ENCODE measurements at places on chromosomes 1 and 21.

DNA sequence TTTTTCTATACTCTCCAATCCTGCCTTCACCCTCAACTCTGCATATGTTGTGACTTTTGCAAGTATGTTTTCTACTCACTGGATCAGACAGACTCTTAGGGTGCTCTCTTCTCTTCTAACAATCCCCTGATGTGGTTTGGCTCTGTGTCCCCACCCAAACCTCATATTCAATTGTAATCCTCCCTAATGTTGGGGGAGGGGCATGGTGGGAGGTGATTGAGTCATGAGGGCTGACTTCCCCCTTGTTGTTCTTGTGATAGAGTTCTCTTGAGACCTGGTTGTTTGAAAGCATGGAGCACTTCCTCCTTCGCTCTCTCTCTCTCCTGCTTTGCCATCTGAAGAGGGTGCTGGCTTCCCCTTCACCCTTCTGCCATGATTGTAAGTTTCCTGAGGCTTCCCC, 148.9 kb upstream of the IGSF21 start:
- DNase-seq = no peak

DNA sequence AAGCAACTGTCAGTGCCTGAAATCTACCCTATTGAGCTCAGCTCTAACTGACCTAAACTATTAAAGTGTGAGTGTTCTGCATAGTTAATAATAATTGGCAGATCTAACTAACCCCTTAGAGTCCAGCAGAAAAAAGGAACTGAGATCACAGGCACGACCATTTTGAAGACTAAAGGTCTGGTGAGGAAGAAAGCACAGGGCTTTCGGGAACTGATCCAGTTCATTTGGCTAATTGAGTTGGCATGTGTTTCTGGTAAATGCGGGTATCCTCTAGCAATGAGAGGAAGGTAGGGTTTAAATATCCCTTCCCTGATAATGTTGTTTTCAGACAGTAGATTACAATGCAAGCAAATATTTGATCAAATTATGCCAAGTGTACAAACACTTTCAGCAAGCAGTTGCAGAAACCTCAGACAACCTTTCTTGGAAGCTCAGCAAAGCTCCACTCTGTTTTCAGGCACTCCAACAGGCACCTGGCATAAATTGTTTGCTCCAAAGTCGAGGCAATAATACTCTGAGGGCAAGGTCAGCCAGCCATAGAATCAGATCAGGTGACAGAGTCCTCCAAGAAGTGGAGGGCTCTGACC, 100.8 kb downstream of the KCNK1 start:
- no peak for DNase-seq

DNA sequence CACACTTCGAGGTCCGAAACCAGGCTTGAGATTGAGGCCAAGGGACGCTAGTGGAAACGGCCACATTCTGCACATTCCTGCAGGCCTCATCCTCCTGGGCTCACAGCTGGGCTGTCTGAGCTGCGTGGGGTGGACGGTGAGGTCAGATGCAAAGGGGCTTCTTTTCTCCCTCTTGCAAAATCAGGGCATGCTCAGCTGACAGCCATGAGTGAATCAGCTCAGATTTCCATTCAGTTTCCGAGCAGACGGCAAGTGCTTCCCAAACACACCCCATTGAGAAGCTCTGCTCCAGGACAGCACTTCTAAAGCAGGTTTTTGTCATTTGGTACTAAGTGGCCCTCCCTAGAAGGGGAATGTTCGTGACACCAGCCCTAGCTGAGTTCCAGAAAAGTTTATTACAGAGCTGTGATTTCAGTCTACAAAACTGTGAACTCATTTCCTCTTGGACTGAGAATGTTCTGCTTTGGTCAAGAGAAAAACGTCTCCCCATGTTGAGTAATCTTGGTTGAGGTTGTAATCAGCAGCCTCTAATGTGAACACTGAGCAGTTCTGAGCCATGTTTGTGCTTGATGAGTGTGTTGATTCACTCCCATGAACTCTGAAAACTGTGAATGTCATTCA, 10.0 kb downstream of the PDPN start:
- DNase-seq = peak; percentile 45

GRCh38 chr1:9842781-9843575, 19.2 kb upstream of the CLSTN1 start:
- no peak for DNase-seq

GRCh38 chr1:226985839-226986463, 45.9 kb downstream of the COQ8A start:
- DNase-seq = no peak

- DNase-seq = no peak
Measured at GRCh38 chr1:217393896-217394295, 237.0 kb downstream of the GPATCH2 start.

DNA sequence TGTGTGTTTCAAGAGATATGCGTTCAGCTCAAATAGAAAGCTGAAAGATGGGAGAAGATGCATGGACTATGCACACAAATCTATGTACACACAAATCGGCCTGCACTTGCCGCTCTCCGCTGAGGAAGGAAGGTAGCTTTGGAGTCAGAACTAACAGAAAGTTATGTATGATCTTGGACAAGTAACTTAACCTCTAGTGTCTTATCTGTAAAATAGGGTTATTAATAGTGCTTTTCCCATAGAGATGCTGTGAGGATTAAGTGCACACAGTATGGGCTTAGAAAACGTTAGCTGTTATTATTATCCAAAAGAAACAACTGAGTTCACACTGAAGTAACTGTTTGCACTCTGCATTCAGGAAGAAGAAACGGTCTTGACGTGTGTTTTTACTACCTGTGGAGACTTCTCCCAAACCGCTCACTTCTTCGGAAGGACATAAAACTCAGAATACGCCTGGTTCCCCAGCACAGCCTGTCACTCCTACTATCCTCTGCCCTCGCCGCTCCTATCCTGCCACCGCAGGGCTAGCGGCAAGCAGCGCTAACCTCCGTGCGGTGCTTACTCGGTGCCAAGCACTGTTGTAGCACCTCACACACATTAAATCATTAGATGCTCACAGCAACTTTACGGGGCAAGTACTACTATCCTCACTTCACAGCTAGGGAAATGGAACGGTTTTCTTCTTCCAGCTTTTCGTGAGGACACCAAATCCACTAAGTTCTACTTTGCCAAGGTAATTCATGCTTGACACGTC, 1.3 kb downstream of the TGFBR3 start:
- no peak for DNase-seq

DNA sequence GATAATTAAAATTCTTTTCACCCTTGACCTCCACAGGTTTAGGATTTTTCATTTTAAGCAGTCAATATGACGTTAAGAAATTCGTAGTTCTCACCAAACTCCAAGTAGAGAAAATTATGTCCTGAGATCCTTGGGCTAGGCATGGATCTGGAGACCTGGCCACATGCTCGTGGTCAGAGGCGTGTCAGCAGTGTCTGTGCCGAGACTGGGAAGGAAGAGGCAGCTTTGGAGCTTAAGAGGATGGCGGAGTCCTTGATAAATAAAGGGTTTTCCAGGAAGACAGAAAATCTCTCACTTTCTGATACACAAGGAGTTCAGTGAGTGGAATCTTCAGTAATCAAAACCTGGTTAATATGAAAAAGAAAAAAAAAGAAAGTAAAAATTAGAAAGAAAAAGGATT, 17.0 kb downstream of the RHOU start:
- no peak for DNase-seq

DNA sequence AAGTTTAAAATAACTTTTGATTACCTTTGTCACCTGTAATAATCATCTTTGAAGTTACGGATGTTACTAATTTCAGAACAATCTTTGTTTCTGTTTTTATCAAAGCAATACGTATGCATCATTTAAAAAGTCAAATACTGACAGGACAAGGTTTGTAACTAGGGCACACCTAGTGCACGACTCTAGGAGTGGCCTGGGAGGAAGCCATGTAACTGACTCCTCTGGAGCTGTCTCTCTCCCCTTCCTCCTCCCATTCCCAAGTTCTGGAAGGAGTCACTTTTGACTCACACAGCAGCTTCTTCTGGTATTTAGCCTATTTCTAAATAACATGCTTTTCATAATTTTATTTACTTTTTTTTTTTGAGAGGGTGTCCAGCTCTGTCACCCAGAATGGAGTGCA, 11.8 kb upstream of the RAP1GAP start:
- DNase-seq = no peak

DNA sequence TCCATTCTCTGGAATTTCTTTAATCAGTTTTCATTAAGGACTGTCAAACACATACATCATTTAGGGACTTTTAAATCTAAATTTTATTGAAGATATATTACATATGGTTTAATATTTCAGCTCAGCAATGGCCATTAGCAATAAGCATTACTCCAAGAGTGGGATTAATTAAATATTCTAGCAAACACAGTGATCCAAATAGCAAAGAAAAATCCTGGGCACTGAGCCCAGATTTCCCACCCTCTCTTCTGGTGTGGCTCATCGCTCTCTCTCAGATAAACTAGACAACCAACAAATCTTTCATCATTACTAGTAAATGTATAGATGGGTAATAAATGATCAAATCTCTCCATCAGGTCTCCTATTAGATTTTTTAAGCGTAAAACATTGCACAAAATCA, 53.5 kb upstream of the FOXD3 start:
- no peak for DNase-seq

GRCh38 chr1:98992844-98993243, 11.8 kb downstream of the PLPPR5 start:
- DNase-seq = no peak

DNA sequence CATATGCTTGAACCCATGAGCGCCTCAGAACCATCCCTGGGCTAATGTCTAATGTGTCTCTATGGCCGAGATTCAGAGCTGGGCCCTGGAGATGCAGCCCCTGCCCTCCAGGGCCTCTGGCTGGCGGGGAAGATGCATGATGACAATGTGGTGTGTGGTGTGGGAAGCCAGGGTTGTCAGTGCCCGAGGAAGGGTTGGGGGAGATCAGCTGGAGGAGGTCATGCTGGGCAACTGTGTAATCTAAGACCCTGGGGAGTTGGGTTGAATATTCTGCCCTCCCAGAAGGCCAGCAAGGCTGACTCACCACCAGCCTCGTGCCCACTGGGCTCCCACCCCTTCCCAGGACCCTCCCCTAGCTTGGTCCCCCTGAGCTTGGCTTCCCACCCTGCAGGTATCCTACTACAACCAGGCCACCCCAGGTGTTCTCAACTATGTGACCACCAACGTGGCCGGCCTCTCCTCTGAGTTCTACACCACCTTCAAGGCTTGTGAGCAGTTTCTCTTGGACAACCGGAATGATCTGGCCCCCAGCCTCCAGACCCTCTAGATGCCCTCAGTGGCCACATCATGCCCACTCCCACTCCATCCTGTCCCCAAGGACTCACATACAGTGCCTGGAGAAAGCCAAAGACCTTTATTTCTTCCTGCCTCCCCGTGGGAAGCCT, 14.6 kb downstream of the FAM151A start:
- no peak for DNase-seq

GRCh38 chr1:212819726-212820125, 27.7 kb downstream of the SPATA45 start:
- DNase-seq = no peak

GRCh38 chr1:51253691-51254090, 17.6 kb downstream of the RNF11 start:
- no peak for DNase-seq

DNA sequence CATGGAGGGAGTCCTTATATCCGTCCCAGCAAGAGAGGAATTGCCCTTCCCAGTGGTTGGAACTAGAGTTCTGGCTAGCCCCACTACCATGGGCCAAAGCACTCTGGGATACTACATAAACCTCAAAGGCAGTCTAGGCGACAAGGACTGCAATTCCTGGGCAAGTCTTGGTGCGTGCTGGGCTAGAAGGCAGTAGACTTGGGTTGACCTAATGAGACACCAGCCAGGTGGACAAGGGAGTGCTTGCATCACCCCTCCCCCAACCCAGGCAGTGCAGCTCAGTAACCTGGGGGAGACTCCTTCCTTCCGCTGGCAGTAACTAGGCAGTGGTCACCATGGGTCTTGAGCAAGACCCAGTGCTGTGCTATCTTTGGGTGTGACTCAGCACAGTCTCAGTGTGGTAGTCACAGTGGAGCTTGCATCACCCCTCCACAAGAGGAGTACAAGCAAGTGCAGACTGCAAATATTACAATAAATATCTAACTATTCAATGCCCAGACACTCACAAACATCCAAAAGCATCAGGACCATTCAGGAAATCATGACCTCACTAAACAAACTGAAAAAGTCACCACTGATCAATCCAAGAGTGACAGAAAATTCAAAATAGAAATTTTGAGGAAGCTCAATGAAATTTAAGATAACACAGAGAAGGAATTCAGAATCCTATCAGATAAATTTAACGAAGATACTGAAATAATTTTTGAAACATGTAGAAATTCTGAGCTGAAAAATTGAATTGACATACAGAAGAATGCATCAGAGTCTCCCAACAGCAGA, 84.7 kb upstream of the LYPLAL1 start:
- peak; percentile 48 for DNase-seq

- no peak for DNase-seq
Measured at GRCh38 chr1:235156265-235156664, 4.8 kb downstream of the RBM34 start.

DNA sequence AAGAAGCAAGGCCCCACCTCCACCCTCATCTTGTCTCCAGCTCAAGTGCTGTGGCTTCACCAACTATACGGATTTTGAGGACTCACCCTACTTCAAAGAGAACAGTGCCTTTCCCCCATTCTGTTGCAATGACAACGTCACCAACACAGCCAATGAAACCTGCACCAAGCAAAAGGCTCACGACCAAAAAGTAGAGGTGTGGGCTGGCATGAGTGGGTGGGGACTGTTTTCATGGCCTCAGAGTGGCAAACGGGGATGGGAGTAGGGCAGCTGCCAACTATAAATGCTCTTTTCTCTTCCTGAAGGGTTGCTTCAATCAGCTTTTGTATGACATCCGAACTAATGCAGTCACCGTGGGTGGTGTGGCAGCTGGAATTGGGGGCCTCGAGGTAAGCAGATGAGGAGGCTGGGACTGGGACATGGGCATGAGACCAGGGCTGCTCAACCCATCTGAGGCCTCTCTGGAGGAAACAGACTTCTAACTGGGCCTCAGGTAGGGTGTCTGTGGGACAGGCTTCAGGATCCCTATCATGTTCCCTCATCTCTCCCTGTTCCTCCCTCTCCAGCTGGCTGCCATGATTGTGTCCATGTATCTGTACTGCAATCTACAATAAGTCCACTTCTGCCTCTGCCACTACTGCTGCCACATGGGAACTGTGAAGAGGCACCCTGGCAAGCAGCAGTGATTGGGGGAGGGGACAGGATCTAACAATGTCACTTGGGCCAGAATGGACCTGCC, 8.8 kb upstream of the P3R3URF start:
- DNase-seq = no peak

All from HTR-8/SVneo (cell line).